ENCODE measurements at places on chromosomes 5 and 9.

DNA sequence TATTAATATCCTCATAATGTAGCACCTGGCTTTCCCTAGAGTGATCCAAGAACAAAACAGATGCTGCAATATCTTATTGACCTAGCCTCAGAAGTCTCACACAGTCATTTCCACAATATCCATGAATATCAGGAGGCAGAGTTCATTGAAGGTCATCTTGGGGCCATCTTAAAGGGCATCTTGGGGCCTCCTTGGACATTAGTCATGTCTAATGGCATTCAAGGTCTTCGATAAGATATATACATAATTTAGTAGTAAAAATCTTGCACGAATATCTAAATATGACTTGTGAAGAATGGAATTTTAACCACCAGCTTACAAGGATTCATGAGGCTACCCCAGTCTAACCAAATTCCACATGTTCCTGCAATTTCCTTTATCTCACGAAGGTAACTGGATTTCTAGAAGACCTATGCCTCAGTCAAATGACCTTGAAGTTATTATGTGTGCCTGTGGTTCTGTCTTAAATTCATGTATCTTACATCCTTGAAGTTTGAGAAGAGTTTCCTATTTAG is 163.6 kb upstream of the SPEF2 start:
- DNase-seq: no peak

DNA sequence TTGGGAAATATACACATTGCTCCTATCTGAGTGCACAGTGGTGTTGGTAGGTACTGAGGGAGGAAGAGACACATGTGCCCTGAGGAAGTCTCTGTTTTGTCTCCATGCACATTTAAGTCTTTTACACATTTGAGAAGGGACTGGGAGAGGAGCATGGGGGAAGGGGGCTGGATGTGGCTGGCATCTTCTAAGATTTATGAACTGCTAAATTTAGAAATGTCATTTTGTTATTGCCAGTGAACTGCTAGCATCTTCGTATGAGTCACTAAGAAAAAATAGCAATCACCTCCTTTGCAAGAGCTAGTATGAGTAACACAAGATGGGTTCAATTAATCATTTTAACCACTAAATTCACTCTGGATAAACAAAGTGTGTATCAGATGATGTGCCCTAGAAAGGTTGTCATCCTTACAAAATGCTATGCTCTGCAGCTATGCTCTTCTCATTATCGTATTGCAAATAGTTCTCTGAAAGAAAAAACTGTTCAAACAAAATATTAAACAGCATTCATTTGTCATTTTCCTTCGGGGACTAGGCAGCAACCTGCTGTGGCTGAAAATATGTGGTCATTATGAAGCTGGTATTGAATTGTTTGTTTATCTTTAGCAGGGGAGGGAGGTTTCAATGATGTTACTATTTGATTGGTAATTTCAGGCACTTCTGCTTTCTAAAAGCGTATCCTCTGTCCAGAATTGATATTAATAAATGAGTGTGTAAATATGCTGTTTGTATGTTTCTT is 236.5 kb downstream of the DMRTA1 start:
- no peak for DNase-seq

DNA sequence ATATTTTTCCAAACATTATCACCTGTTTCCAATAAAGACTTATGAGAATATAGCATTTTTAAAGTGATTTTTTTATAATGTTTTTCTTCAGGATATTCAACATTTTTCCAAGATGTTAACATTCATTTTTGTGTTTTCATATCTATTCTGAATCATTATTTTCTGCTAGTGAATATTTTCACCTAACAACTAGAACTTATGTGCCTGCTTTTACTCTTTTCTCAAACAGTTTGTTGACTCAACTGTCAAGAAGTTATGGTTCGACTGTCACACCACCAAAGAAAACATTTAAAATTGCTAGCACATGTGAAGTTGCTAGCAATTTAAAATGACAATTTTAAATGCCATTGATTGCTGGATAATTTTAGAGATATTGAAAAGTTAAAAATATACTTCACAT is 343.3 kb upstream of the CDH9 start:
- DNase-seq: no peak

DNA sequence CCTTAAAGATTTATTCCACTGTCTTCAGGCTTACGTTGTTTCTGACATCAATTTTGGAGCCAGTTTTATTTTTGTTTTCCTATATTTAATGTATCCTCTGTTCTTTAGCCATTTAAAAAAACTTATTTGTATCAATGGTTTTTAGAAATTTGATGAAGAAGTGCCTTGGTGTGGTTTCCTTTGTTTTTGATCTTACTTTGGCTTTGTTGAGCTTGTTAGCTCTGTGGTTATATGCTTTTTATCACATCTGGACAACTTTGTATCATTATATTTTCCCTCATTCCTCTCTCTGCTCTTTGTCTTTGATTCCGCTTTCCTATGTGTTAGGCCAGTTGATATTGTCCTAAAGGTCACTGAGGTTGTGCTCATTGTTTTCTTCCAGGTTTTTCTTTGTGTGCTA is 58.5 kb downstream of the SPIN1 start:
- DNase-seq: no peak

DNA sequence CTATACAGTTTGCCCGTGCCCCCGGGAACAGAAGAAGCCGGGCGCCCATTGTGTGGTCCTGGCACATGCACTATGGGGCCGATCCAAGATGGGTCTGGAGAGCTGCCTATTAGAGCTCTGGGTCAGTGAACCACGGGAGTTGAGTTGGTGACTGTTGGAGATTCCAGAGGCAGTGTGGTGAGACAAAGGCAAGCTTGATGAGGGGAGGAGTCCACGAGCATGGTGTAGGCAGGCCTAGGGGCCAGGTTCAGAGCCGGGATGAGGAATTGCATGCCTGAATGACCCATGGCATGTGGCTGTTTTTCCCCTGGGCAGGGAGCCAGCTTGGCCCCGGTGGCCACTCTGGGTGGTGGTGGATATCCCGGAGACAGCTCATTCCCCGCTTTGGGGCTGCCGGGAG is 84.4 kb upstream of the STC2 start:
- no peak for DNase-seq

DNA sequence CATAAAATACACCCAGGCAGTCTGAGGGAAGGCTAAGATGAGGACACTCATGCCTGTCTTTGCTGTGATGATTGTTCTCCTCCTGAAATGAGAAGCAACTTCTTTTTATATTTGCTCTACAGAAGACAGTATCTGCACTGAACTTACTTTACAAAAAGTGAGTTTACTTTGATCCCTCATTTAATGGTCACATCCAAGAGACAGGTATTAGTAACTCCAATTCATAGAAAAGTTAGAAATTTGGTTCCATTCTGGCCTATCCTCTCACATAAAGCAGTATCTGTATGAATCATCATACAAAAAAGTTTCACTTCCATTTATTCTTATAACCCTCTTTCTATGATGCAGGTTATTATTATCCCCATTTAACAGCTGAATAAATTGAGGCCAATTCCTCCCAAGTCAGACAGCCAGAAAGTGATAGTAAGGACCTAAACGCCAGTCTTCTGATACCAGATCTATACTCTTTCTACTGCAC is 15.2 kb downstream of the TSTD2 start:
- DNase-seq: no peak

Measured in stimulated activated CD8-positive, alpha-beta memory T cell treated with anti-CD3 and anti-CD28 coated beads, Interleukin-4, amount 100 ng/mL, for 48 hours (primary cell).